ENCODE measurements at places on chromosomes 4 and X.

GRCh38 chr4:159766241-159766640 is 663.4 kb downstream of the RAPGEF2 start:
- DNase-seq = no peak

DNA sequence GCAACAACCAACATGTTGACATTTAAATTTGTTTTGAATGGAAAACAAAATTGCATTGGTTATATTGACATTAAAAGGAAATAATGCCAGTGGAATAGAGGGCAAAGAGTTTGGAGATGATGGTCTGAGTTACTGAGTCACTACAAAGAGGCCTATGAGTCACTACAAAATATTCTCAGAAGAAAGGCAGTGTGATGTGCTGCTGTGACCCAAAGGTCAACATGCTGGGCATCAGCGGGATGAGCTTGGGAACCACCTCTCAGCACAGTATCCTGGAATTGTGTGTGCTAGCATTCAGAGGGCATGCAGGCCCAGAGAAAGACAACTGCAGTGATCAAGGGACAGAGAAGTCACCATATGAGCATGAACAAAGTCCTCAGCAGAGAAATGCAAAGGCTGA is 2.8 kb downstream of the CMC4 start:
- DNase-seq = no peak

GRCh38 chrX:79365591-79365990 is 1.5 kb downstream of the ITM2A start:
- DNase-seq = no peak

DNA sequence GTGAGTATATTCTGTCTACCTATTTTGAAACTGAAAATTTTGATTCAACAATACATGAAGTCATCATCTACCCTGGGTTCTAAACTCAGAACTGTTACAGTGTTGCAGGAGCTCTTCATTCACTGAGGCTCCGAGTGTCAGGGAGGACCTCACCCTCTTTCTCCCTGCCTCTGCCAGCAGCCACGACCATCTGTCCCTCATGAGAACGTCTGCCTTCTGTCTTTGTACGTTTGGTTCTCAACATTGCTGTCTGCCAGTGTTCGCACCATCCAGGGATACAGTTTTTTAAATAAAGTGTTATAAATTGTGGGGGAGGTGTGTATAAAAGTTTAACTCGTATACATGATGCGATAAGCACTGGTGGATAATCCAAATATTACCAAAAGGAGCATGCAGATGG is 55.5 kb downstream of the TRAPPC11 start:
- no peak for DNase-seq

GRCh38 chr4:41455206-41455605 is 82.8 kb upstream of the LIMCH1 start:
- no peak for DNase-seq

DNA sequence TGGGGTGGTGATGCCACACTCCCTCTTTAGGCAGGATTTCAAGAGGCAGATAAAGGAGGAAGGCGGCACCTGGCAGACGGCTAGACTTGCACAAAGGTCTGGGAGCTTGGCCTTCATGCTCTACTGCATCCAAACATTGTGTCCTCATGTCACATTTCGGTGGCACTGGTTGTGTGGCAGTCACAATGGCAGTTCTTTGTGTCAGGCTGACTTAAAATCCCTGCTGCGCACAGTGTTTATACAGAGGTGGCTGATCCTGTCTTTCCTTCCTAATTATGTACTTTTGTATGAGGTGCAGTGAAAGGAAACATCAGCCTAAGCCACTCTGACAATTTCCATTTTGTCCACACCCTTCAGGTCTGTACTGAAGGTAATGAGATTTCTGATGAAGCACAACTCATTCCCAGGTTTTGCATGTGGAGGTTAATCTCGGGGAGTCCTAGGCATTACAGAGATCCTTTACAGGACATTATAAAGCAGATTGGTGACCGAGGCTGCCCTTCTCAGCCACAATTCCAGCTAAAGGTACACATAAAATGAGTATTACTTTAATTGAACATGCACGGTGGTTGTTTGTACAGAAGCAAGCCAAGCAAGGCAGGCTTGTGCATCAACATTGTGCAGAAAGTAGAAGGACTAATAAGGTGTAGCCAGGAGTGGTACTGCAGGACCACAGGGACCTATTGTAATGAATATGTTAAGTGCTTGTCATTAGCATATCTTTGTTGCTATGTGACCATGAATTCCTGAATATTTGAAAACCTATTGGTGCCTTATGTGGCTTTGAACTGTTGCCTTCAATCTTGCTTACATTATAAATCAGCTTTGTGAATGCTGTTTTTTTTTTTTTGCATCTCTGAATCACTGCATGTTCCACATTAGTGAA is 147.6 kb downstream of the STK32B start:
- DNase-seq = no peak

- DNase-seq = no peak
Measured at GRCh38 chrX:22629105-22629725, 356.5 kb downstream of the CBLL2 start.

DNA sequence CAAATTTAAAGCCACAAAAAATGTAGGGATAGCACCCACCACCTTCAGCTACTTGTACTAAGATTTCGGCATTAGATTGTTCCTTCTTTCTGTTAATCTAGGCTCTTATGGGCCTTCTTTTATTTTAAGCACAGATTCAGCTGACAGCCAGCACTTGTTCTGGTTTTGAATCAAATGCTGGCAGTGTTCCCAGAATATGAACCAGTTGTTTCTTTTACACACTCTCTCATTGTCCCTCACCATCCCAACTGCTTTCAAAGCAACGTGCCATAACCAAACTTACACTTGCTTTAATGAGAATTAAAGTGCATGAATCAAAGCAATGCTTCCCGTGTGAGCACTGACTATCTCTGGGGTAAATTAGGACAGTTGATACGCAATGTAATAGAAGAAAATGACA is 744.5 kb upstream of the FAM241A start:
- peak; percentile 13 for DNase-seq

DNA sequence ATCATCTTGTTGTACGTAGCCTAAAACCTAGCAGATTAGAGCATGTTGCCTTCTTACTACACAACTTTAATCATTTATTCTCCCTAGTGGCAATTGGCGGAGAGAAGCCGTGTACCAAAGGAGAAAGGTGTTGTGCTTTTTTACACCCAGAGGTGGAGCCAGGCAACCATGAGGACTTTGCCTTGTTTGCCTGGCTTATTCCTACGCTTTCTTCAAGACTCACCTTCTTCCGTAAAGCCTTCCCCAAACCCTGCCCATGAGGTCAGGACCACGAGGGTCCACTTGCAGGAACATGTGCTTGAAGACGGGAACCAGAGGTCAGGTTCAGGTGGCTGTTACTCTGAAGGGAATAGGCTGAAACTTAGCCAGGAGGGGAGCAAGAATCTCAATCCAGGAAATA is 290.5 kb downstream of the RAB28 start:
- no peak for DNase-seq

GRCh38 chrX:97556359-97556758 is 672.7 kb downstream of the RPA4 start:
- no peak for DNase-seq

DNA sequence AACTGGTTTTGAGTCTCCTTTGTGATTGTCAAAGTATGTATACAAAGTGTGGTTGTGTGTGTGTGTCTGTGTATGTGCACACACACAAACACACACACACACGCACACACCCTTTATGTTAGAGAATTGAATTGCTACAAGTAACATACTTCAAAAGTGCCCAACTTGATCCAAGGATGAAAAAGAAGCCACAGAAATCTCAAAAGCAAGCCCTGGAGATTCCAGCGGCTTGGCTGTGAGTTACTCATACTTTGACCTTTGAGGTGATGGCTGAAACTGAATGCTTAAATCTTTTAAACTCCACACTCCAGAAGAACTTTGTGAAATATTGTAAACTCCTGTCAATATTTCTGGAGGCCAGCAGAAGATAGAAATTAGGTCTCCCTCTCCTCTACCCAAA is 168.4 kb upstream of the NRK start:
- no peak for DNase-seq

DNA sequence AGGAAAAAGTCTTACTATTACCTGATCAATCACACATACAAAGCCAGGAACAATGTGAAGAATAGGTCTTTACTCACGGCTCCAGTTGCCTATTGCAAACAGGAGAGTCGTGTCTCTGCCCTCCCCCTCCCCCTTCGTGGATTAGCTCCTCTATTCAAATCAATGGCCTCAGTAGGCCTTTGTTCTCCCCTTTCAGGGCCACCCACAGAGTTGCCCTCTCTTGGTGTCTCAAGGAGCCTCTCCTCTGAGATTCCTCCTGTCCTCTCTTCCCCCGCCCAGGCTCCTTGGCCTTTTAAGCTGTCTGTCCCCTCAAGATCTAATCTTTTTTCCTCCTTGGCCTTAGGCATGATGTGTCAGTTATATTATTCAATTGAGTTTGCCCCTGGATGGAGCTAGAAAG is 107.2 kb upstream of the NALF2 start:
- no peak for DNase-seq

GRCh38 chrX:148310426-148311165 is 189.8 kb upstream of the AFF2 start:
- no peak for DNase-seq

DNA sequence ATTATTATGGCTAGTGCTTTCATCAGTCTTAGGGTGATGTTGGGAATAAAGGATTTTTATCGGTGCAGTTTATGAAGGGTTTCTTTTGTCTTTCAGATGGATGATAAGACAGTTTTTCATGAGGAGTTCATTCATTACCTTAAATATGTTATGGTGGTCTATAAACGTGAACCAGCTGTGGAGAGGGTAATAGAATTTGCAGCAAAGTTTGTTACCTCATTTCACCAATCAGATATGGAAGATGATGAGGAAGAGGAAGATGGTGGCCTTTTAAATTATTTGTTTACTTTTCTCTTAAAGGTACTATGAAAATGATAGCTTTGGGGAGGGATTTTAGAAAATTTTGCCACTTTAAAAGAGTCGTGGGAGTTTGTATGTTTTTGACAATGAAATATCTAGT is 1.3 kb downstream of the NCAPG start:
- no peak for DNase-seq

DNA sequence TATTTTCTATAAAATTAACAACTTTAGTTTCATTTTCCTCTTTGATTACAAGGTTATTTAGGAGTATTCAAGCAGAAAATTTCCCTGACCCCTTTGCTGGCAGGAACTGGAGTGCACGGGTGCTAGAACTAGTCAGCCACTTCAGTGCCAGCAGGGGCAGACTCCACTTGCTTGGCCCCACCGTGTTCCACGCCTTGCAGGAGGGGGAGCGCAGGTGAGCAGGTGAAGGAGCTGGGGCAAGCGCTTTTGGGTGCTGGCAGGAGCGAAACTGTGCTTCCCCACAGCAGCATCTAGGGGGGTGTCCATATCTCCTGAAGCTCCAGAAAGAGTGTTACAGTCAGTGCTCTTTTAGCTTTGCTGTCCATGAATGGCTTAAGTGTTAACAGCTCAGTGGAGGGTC is 45.5 kb downstream of the MID2 start:
- no peak for DNase-seq

GRCh38 chr4:182067828-182068227 is 175.4 kb upstream of the TENM3 start:
- DNase-seq = no peak

DNA sequence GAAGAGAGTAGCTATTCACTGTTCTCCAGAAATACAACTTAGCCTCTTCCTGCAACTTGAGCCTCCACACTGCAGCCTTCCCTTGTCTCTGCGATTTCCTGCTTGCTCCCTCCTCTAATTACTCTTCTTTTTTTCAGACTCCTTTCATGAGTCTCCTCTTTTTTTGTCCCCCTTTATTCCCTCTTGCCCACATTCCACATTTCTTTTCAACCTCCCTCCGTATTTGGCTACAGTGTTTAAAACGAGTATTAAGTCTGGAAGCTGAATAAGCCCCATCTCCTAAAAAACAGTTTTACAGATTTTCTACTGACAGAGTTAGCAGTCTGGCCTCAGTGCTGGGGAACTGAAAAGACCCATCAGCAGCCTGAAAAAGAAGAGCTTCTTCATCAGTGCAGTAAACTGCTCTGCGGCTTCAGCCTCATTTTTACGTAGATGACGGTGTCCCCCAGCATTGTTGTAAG is 141.5 kb downstream of the TENM3 start:
- DNase-seq = no peak

GRCh38 chrX:21944136-21944615 is 3.7 kb downstream of the SMS start:
- DNase-seq = no peak

- no peak for DNase-seq
Measured at GRCh38 chr4:1451106-1451751, 45.0 kb upstream of the NKX1-1 start.

- DNase-seq = no peak
Measured at GRCh38 chr4:10662937-10663336, 21.6 kb downstream of the CLNK start.

DNA sequence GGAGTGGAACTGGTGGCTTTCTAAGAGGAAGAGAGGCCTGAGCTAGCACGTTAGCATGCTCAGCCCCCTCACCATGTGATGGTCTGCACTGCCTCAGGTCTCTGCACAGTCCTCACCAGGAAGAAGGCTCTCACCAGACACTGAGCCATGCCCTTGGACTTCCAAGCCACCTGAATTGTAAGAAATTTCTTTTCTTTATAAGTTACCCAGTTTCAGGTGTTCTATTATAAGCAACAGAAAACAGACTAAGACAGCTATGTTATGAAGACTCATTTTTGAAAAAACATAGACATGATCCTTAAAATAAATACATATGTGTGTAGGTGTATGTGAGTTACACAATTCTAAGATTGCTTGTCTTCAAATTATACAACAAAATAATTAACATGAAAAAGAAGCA is 74.7 kb downstream of the CEP44 start:
- no peak for DNase-seq

- no peak for DNase-seq
Measured at GRCh38 chrX:47958761-47959342, 44.9 kb downstream of the ZNF182 start.

DNA sequence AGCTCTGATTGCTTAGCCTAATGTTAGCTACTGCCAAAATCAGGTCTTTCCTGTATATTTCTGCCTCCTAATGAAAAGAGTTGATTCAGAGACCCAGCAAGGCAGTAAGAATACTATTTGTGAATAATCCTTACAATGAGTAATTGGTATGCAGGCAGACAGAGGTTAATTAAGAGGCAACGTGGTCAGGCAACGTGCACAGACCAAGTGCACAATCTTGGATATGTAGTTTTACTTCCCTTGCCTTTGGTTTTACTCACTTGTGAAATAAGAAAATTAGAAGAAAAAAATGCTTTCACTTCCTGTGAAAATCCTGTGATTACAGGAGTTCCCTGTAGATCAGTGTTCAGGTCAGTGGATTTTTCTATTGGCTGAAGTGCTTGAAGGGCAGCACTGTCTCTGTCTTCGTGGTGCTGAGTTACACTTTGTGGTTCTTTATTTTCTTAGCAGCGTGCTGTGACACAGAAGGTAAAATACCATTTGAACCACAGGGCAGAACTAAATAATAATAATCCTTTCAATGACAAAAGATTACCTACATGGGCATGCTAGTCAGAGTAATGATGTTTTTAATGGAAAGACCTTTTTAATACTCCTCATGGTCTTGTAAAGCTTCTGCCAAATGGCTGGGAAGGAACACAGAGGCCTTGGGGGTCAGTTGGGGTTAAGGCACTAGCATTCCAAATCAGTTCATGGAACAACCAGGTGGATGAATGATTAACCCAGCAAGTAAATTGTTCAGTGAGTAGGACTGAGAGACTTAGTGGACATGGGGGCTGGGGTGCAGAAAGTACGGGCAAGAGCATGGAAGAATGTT is 430.9 kb downstream of the MAPK10 start:
- no peak for DNase-seq
